ENCODE measurements at places on chromosomes 1 and 21.

DNA sequence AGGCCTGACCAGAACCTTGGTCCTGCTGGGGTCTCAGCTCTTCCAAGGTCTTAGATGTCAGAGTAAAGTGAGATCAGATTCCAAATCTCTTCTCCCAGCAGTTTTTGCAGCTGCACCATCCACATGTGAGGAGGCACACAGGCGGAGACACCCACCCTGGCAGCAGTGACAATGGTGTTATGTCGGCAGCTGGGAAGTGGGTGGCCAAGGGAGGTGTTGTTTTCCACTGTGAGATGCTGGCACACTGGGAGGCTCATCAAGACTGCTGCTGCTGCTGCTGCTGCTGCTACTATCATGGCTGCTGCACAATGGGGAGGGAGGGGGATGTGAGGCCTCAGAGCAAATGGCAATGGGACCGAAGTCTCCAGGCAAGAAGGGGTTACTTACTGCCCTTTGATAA lies 23.6 kb downstream of the CAMK2N1 start:
- no peak for DNase-seq

DNA sequence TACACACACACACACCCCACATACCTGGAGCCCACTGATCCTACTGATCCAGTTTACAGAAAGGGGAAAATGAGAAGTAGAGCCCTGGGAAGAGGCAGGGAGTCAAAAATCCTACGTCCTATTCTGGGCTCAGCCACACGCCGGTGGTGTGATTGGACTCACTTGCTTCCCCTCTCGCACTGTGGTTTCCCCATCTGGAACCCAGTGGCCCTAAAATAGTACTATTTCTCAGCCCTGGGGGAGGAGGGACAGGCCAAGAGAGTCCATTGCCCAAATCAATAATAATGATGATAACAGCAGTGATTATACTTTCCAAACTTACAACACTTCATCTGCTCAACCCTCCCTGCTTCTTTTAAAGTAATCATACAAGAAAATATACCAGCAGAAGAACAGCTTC lies 2.9 kb upstream of the PIGR start:
- DNase-seq: no peak

- DNase-seq: no peak
Observed at GRCh38 chr21:37799211-37800056, 116.8 kb downstream of the KCNJ6 start.

DNA sequence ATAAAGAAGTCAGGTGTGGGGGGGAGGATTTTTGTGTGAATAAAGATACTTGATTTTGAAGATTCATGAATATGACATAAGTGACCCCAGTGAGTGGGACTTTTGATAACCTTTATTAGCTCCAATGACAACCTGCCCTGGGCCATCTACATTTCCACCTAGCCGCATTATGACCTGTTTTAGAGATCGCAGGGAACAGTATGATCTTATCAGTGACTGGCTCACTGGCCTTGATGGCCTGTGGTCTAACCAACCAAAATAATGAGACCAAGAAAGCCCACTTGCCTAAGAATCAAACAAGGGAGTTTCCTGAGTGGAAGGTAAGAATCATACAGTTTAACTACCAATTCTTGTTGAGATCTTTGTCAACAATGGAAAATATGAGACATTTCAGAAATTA lies 1.8 kb downstream of the ELAPOR1 start:
- no peak for DNase-seq

DNA sequence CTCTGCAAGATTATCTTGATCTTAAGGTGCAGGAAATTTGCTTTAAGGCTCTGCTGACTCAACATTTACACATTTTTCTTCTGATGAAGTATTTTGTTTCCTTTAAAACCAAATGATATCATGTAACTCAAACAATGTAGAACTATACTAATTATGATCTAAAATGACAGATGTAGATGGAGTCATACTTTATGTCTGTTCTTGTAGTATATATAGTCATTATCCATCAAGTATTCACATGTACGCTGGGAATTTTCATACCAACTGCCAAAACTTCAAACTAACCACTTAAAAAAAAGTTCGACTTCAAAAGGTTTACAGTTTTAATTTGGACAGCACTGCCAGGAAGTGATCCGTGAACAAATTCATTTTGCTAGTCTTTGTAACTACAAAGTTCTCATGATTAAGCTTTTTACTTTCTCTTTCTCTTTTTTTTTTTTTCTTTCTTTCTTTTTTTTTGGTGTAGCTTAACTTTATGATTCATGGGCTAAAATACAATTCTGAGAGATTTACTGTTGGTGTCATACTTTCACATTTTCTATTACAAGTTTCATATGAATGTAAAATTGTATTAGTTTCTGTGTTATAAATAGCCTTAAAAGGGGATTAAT lies 509.0 kb upstream of the CXADR start:
- DNase-seq: no peak

DNA sequence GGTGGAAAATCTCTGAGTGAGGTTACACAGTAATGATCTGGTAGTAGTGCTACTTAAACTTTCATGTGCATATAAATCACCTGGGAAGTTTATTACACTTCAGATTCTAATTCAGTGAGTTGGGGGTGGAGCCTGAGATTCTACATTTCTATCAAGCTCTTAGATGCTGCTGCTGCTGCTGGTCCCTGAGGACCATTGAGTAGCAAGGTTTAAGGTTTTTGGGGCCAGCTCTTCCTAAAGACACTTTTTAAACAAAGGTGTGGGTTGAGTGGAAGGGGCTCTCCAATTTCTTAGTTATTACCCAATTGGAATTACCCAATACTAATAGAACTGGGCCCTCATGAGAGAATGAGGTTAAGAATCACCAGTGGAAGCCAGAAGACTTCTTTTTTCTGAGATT lies 29.5 kb downstream of the KCNA3 start:
- no peak for DNase-seq

- DNase-seq: peak; percentile 59
Observed at GRCh38 chr1:25117233-25117823, 115.0 kb downstream of the SYF2 start.

DNA sequence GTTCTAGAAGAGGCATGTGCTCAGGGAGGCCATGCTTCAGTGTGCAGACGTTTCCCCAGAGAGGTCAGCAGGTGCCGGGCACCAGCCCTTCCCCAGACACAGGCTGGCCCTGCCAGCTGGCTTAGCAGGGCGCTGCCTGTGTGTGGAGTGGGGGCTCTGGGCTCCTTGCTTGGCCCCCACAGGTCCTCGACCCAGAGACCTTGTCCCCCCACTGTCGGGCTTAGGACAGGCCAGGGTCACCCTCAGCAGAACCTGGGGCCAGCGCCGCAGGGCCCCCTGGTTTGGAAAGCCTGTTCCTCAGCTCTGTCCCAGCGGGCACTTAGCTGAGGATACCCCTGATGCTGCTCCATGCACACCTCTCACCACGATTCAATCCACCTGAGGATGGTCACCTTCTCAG lies 172.3 kb upstream of the ARHGEF16 start:
- DNase-seq: no peak

- peak; percentile 6 for DNase-seq
Observed at GRCh38 chr1:7405844-7406500, 365.1 kb upstream of the VAMP3 start.

DNA sequence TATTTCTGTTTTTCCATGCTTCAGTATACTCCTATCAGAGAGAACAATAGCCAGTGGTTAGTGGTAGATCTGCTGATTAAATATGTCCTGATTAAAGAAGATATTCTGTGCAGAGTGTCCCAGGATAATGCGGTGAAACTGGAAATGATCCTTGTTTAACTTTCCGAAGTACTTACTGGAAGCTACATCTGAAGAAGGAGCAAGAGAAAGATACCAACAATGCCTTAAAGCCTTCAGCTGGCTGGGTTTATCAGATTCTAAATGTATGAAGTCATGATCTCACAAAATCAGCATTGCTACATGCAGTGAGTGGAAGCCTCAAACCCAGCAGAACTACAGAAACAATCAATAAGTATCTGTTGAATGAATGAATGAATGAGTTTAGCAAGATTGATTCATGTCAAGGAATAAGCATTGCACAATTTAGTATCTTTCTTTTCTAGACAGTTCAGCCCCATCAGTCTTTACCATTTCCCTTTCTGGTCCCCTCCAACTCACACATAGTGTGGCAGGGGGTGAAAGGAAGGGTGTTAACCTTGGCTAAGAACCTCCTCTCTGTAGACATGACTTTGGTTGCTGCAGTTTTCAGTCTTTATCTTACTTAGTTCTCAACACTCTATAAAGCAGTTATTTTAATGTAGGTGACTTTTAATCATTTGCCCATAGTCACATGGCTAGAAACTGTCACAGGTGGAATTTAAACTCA lies 24.7 kb upstream of the DNASE2B start:
- DNase-seq: no peak

DNA sequence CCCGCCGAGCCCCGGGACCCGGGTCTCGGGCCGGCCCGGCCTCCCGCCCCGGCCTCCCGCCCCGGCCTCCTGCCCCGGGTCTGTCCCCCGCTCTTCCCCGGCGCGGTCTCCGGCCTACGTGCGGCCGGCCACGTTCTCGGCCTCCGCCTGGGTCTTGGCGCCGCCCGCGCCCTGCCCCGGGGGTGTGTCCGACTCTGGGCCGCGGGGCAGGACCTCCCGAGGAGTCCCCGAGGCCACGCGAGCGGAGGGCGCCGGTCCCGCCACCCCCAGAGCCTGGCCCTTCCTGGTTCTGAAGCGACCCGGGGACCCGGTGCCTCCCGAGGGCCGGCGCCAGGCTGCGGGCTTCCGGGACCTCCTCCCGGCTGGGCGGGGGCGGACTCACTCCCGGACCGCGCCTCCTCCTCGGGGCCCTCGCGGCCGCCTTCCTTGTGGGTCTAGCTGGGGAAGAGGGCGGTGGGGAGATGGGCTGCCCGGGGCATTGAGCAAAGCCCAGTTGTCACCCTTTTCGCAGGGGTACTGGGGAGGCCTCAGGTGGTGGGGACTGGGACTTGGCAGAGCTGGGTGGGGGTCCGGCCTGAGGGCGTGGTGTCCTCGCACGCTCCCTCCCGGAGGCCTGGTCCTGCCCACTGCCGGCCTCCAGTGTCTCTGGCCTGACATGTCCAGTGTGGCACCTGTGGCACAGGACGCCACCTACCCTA lies 558 bp downstream of the PFKL start:
- DNase-seq: peak; percentile 76

GRCh38 chr1:35470977-35471613 lies 86.1 kb downstream of the KIAA0319L start:
- no peak for DNase-seq

DNA sequence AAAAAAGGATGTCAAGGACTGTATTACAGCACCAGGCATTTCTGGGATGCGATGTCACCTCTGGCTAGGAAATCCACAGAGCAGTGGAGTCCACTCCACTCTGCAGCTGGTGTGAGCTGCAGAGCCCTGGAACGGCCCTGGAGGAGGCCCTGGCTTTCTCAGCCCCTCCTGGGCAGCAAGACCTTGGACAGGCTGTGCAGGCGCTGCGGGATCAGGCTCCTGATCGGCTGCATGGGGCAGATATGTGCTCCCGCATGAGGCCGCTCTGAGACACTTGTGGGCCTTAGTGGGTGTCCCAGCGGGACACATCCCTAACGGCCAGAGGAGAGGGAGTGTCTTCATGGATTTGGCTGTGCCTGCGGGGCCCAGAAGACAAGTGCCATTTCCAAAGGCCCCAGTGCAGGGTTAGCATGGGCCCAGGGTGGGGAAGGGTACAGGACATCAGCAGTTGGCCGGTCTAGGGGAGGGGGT lies 6.2 kb downstream of the DNMT3L start:
- DNase-seq: no peak

GRCh38 chr1:60765204-60765603 lies 317.2 kb upstream of the NFIA start:
- no peak for DNase-seq

DNA sequence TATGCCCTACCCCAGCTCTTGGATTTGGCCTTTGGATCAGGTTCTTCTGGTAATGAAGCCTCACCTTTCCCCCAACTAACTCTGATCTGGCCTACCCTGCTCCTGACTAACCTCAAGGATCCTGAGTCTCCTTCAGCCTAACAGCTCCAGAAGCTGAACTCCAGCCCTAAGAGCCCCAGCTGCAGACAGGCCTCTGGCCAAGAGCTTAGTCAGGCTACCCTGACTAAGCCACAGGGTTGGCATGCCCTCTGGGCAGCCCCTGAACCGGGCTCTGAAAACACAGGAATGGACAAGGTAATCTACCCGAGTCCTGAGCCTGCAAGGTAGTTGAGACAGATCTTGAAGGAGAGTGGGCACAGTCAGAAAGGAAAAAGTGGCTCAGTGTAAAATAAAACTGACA lies 29.4 kb downstream of the COA7 start:
- DNase-seq: no peak

DNA sequence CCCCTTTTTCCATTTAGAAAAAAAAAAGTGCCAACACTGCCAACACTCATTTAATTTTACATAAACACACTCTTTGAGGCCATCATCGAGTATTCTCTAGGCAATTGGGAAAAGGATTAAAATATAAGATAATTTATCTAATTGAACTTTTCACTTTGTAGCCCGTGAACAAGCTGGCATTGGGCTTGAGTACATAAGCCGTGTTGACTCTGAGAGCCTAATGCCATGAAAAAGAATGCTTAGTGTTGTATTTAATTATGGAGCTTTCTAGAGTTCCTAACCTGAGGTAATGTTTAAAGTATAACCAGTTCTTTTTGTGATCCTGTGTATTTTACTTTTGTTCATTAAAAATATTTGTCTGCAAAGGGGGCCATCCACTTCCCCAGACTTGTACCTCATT lies 193.8 kb downstream of the LYPLAL1 start:
- no peak for DNase-seq

GRCh38 chr1:154478639-154479038 lies 23.4 kb upstream of the TDRD10 start:
- DNase-seq: no peak

DNA sequence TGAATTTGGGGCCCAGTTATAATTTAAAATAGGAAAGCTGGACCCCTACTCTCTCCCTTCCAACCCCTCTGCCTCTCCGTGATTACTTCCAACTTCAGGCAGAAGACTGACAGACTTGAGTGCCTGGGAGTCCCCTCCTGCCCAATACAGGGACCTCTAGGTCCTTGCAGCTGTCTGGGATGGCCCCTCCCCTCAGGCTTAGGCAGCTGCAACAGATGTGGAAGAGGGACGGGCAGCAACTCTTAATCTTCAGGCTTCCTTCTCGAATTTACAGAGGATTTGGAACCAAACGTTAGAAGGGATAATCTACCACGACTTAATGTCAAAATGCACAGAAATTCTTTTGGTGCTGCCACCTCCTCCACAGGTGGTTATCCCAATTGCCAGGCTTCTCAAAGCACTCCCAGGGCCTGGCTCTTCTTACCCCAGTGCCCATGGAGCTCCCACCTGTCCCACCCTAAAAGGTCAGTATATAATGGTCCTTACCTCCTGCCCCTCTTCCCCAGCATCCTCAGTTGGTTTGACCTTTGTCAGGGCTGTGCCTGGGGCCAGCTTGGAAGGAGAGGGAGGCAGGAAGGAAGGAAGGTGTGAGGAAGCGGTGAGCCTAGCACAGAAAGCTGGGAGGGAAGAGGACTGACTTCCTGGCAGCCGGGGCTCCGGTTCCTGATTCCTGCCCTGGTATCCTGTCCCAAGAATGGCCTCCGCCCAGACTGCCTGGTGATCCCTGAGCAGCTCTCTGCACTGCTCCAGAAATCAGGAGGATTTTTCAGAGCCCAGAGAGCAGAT lies 2.8 kb downstream of the PEA15 start:
- DNase-seq: no peak

GRCh38 chr1:244092293-244092963 lies 41.3 kb downstream of the ZBTB18 start:
- no peak for DNase-seq

GRCh38 chr1:212685429-212685828 lies 14.2 kb downstream of the BATF3 start:
- DNase-seq: no peak

GRCh38 chr21:31943561-31943960 lies 70.7 kb downstream of the HUNK start:
- DNase-seq: no peak

- no peak for DNase-seq
Observed at GRCh38 chr1:41013796-41014195, 7.7 kb downstream of the SLFNL1 start.

GRCh38 chr21:20270365-20271055 lies 727.7 kb upstream of the NCAM2 start:
- no peak for DNase-seq

Measured in stimulated activated CD8-positive, alpha-beta memory T cell treated with anti-CD3 and anti-CD28 coated beads, Interleukin-4, amount 100 ng/mL, for 48 hours (primary cell).